ENCODE measurements at places on chromosomes 3 and 15.
A peak's percentile ranks its signal among the peaks of the same experiment; 100 is the strongest.

DNA sequence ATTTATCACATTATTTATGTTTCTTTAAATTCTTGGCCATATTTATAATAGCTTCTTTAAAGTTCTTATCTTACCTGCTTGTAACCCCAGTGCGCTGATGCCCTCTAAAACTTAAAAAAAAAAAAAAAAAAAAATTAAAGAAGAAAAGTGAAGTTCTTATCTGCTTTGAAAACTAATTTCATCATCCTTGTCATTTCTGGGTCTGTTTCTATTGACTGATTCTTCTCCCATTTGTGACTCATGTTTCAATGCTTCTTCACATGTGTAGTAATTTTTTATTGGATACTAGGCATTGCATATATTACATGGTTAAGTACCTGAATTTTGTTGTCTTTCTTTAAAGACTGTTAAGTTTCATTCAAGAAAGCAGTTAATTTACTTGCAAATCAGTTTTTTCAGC, 3.4 kb upstream of the SEC22A start:
- no peak for DNase-seq

DNA sequence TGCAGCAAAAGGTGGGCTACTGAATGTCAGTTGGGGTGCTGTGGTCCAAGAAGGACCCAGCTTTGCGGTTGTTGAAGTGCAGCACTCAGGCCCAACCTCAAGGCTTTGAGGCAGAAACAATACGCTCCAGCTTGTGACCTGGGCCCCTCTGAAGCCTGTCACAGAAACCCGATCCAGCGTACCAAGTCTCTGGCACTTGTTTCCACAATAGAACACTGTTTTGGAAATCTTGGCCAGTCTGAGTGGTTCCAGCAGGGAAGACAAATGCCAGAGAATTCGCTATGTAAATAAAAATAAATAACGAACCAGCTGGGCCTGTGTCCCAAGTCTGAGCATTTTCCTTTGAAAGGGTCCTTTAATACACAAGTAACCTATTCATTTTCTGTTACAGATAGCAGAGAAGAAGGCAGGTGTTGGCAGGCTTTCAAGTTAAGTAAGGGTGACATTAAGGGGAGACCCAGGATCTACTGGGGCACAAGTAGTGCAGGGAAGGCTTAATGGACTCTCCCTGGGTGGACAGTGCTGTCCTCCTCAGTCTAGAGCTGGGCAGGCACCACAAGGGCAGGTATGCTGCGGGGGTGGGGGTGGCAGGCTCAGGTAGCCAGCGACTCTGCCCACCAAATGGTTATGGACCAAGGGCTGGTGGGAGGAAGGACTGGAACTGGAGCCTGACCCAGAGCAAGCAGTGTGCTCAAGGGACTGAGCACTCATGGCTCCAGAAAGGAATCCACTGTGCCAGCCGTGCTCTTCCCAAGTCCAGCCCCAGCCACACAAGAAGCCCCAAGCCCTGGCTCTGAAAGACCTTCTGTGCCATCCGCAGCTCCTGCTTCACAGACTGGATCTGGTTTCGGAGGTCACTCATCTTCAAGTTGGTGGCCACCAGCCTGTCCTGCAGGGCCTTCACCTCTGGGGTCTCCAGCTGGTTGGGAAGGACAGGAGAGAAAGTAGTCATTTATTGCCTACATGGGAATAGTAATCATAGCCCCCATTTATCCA, 26.3 kb downstream of the CCDC13 start:
- no peak for DNase-seq

DNA sequence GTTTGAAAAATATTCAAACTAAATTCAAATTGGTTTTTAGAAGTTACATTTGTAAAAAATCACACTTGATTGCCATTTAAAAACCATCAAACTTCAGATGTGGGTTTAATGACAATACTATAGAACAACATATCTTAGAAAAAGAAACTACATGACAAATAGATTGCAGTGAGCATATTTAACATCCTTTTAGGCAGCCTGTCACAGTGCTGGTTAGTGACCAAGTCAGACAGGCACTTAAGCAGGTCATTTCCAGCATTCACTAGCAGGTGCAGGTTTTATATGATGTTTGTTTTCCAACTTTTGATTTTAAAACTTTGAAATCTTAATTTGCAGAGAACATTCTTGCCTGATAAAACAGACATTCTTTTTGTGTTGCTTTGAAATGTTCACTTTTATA, 115.7 kb downstream of the MBNL1 start:
- no peak for DNase-seq

GRCh38 chr3:126916546-126916945, 66.4 kb upstream of the PLXNA1 start:
- DNase-seq = no peak

DNA sequence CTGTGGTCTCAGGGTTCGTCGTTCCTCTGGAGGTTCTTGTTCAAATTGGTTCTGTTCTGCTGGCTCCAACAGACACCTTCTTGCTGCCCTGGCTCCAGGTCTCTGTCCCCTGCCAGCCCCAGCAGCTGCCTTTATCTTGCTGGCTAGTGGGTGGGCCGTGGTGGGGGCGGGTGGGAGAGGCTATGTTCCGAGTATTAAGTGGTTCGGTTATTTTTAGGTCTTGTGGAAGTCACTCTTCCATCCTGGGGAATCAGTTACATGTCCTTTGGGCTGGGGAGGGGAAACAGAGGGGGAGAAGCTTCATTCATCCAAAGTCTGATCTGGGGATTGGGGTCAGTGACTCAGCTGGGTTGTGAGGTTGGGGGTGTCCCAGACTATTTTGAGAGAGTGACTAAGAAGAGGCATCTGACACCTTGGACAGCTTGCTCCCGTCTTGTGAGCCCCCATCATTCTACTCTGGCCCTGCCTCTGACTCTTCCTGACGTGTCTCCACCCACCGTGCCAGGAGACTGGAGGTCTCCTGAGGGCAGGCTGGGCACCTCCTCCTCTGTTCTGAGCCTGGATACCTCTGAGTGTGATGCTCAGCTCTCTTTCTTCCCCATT, at the start of gene XIRP1:
Gene XIRP1 (minus strand): TSS at position 106 of the 603 bp plus-strand sequence. CDS start 3,150 bp downstream, outside the sequence.
- DNase-seq = peak; percentile 32

DNA sequence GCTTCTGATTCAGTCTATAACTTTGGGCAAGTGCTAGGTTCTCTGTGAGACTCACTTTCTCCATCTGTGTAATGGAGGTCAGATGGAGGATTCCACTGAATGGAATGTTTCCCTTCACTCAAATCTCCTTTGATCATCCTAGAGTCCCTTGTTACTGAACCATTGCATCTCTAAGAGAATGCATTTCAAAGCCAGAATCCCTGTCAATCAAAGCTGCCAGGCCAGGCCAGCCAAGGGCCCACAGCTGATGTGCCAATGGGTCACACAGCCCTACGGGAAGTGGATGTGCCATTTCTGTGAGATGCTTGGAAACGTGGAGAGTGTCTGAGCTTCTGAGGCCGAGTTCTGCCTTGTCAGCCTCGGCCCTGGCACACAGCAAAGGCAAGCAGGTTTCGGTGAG, 32.4 kb downstream of the SCN5A start:
- no peak for DNase-seq

GRCh38 chr15:78879517-78880241, 7.0 kb downstream of the MORF4L1 start:
- DNase-seq = no peak

GRCh38 chr3:2793987-2794386, 316.2 kb downstream of the IL5RA start:
- no peak for DNase-seq

GRCh38 chr3:170040418-170040817, 2.6 kb downstream of the GPR160 start:
- no peak for DNase-seq

DNA sequence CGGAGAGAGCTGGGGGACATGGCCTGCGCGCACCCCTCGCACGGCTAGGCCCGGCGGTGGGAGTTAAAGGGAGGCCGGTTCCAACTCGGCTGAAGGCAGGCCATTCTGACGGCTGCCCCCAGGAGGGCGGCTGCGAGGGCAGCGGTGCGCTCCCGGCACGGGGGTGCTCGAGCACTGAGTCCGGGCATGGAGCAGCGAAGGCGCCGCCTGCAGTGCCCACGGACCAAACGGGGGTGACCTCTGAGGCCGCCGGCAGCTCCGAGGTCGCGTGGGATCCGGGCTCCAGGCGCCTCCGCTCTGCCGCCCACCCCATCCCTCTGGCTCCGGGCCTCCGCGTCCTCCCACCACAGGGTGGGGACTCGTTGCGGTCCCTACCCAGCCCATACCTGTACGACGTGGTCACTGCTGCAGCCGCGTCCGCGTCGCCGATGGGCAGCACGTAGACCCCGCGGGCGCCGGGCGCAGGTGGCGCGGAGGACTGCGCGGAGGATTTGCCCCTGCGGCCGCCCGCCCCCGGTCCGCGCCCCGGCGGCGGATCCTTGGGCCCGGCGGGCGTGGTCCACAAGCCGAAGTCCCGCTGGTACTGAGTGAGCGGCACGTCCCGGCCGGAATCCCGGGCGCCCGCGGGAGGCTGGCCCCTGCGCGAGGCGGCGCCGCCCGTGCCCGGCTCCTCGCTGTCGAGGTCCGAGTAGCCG, 469 bp downstream of the MAP6D1 start:
- DNase-seq = no peak

DNA sequence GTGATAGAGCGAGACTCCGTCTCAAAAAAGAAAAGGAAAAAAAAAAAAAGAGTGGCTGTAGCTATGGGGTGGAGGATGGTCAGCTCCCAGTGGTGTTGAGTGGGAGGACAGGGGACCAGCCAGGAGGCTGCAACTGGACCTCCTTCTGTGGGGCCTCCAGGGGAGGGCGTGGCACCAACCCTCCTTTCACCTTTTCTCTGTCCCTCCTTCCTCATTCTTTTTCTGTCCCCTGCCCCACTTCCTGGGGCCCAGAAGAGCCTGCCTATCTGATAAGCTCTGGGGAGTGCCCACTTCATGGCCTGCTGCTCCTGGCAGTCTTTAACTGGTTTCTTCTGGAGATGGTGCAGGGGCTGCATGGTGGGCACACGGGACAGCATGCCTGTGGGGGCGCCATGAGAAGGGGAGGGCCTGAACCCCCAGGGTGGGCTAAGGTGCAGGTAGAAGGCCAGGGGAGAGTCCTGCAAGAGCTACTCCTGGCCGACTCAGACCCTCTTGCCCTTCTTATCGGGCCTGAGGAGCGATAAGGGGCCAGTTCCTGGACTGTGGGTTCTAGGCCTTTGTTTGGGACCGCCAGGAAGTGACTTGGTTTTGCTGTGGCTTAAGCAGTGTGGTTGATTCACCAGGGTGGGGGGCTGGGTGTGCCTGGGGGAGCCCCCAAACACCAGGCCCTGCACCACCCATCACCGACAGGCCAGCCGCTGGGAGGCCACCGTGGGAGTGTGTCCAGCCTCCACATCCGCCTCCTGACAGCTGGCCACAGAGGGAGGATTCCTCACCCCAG, 49.4 kb upstream of the FLNB start:
- no peak for DNase-seq

- DNase-seq = no peak
Measured at GRCh38 chr3:9179826-9180763, 69.4 kb downstream of the SRGAP3 start.

- DNase-seq = no peak
Measured at GRCh38 chr3:21920421-21920861, 169.4 kb upstream of the ZNF385D start.

DNA sequence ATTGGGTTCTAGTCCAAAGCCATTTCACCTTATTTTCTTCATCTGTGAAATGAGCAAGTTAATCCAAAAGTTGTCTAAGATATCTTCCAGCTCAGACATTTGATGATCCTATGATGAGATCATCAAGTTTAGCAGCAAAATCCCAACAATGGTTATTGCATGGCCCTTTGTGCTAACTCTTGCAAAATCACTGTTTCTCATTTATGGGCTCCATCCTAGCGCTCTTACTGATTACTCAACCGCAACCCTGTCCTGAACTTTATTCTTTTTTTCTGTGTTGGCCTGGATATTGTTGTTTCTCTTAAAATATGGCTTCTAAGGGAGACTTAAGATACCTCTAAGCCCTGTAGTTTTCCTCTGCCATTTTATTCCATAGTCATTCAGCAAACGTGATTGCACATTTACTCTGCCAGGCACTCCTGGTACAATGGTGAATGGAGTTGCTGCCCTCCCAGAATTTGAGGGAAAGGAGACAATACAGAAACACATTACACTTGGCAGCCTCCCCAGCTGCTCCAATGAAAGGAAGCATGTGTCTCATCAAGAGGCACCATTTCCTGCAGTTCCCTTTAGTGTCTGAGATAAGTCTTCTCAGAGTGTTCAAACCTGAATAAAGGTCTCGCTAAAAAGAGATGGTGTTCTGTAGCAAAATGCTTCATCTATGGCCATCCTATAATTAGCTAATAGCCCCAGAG, 4.4 kb downstream of the GXYLT2 start:
- DNase-seq = no peak

DNA sequence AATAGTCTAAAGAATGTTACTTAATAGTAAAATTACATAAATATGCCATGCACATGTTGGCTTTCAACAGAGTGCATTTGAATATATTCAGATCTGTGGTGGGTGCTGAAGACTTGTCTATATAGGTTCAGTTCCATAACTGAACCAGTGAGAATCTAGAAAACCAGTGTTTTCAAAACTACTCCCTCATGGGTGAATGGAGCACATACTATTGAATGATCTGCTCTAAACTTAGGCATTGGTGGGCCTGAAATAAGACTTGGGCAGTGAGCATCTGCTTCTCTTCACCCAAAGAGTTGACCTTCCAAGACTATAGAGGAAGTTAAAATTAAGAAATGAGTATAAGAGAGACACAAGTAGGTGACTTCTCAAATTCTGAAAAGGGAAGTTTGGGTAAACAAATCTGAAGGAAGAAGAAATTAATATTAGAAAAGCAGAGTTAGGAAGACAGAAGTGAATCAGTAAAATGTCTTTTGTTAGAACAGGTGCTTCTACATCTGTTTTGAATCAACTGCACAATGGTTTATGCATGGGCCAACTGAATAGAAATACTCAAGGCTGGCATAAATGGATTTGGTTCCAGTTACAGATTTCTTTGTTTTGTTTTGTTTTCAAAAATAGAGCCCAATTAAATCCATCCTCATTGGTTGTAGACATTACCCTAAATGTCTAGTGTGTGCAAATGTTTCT, 19.3 kb downstream of the ALCAM start:
- DNase-seq = no peak

DNA sequence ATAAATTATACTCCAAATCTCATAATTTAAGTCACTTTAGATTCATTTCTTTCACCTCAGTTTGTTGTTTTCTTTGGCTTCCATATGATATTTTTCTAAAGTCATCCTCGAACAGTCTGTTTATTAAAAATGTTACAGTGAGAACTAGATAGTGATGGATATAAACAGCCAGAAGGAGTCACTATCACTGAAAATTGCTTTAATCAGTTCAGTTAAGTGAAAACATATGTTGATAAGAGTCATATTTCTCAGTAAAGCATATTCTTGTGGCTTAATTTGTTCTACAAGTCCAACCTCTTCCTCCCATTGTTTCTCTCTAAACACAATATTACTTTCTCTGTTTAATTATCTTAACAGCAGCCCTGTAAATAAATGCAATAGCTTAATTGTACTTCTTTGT, 427.5 kb upstream of the ALCAM start:
- DNase-seq = no peak

- DNase-seq = no peak
Measured at GRCh38 chr3:104396974-104397669, 969.6 kb upstream of the ALCAM start.

DNA sequence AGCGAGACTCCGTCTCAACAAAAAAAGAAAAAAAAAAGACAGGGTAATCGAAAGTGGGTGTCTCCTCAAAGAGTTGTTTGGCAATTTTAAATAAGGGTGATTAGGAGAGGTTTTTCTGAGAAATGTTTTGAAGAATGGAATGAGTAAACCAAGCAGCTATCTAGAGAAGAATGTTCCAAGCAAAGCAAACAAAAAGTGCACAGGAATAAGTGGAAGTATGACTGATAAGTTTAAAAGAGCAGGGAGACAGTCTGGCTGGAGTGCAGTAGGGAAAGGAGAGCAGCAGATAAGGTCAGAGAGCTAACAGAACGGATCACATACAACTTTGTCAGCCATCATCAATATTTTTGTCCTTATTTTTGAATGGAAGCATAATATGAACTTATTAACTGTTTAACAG, 853.5 kb downstream of the TUSC7 start:
- DNase-seq = no peak

- peak; percentile 28 for DNase-seq
Measured at GRCh38 chr15:93030430-93031102, 58.4 kb downstream of the RGMA start.
